ENCODE measurements at places on chromosomes 2 and 18.

DNA sequence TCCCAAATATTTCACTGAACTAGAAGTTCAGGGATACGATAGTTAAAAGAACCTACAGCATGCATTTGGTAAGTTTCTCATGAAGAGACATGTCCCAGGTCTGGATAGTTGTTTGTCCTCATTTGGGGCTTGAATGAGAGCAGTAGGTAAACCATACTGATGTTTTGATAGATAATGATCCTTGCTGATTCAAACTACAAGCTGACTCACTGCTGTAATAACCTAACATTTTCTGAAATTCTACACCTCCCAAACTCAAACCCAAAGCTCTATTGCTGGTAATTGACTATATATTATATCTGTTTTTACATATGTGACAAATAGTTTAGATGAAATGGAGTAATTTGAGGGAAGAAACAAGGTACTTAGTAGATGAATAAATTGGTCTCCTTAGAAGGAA lies 154.1 kb upstream of the BOD1L2 start:
- no peak overlapping the region for H3K4me3 ChIP-seq
- no peak for DNase-seq
- H3K4me1 ChIP-seq: no peaks in the 10 kb centered on the region
- no peaks in the 10 kb centered on the region for H3K36me3 ChIP-seq
- H3K27ac ChIP-seq: no peak overlapping the region

GRCh38 chr2:137764646-137765045 lies 199.6 kb upstream of the HNMT start:
- no peak overlapping the region for H3K27ac ChIP-seq
- H3K4me1 ChIP-seq: no peaks in the 10 kb centered on the region
- no peaks in the 10 kb centered on the region for H3K27me3 ChIP-seq
- H3K4me3 ChIP-seq: no peak overlapping the region
- DNase-seq: no peak

DNA sequence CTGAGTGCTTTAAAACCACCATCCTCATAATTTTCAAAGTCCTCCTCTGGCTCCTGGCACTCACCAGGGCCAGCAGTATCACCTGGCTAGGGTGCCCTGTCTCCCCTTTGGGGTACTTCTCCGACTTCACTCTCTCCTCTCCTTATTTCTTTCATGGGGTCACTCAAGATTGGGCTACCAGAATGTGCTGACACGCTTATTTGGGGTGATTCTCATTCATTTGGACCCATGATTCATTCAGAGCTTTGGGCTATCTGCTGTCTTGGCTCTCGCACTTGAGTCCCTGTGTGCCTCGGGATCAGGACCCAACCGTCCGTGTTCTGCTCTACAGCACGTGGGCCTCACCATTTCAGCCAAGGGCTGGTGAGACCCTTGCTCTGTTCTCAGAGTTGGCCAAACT lies 70.1 kb upstream of the NEDD4L start:
- no peaks in the 10 kb centered on the region for H3K27me3 ChIP-seq
- no peaks in the 10 kb centered on the region for H3K36me3 ChIP-seq
- H3K27ac ChIP-seq: no peak overlapping the region
- no peak overlapping the region for H3K4me3 ChIP-seq
- DNase-seq: no peak

DNA sequence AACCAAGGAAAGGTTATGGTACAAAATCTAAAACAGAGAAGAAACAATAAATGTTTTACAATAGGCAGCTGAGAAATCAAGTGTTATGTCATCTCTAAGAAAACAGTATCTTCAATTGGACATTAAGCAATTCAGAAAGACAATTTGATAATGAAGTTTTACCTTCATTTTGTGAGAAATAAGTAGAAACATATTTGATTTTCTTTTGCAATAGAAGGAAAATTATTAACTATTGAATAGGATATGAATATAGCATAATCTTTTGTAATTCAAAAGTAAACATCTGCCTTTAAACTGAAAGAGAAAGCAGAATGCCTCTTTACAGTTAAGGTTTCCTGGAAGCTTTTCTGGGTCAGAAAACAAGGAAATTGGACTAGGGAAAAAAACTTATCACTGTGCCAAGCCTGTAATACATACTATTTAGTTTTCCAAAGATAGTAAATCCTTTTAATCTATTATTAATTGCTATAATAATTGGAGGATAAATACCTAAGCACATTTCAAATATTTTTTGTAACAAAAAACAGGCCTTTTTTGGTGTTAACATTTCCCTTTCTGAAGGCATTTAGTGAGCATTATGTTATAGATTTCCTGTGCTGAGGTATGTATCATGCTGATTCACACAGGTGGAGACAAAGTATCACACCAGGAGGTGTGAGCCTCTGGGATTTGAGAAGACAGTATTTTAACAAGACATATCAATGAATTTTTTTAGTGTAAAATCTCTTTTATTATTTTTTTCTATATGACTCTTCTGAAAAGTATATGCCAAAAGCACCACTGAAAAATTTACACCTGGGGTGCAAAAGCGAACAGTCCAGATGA lies 947.0 kb upstream of the CDH2 start:
- DNase-seq: no peak
- no peaks in the 10 kb centered on the region for H3K36me3 ChIP-seq
- H3K4me1 ChIP-seq: no peaks in the 10 kb centered on the region
- no peak overlapping the region for H3K4me3 ChIP-seq
- H3K27ac ChIP-seq: no peak overlapping the region

DNA sequence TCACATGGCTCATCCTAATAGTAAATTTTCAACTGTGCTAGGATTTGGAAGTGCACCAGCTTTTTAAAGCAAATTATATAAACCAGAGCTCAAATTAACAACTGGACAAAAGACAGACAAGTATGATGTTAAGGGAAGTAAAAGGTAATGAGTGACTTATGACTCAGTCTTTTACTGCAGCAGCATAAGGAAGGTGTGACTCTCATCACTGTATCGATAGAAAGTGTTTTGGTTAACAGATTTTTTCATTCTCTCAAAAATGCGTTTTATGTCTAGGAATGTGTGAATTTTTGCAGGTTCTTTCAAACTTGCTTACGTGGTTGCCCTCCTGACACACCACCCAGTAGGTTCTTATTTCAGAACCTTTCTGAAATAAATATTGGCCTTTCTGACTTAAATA lies 244.2 kb upstream of the BOD1L2 start:
- no peaks in the 10 kb centered on the region for H3K36me3 ChIP-seq
- H3K27ac ChIP-seq: no peak overlapping the region
- no peak for DNase-seq
- no peaks in the 10 kb centered on the region for H3K27me3 ChIP-seq
- H3K4me1 ChIP-seq: peaks cover 6% of the 10 kb centered on the region

- H3K36me3 ChIP-seq: no peaks in the 10 kb centered on the region
- DNase-seq: no peak
- H3K27me3 ChIP-seq: no peaks in the 10 kb centered on the region
- H3K4me1 ChIP-seq: peaks cover 8% of the 10 kb centered on the region
These were observed 174.6 kb upstream of the GALNT5 start for GRCh38 chr2:157082950-157083349.

DNA sequence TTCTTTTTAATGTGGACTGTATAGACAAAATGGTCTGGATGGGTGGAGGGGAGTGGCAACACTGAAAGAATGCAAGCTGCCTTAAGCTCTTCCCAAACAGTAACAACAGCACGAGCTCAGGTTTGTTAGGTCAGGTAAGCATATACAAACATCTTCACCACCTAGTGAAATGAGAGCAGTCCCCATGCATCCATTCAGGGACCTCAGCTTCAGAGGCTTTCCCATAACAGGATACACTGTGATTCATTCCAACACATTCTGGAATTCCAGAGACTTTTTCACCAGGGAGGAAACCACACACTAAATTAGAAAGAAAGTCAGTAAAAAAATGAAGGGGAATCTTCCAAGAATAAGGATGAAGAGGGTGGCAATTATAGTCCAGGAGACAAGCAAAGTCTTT lies 50.4 kb upstream of the BZW1 start:
- no peak overlapping the region for H3K4me3 ChIP-seq
- H3K4me1 ChIP-seq: peaks cover 21% of the 10 kb centered on the region
- no peaks in the 10 kb centered on the region for H3K27me3 ChIP-seq
- no peaks in the 10 kb centered on the region for H3K36me3 ChIP-seq
- DNase-seq: no peak
